Astrocyte of the spinal cord (primary cell): ENCODE measurements at places on chromosomes 1 and 21.

DNA sequence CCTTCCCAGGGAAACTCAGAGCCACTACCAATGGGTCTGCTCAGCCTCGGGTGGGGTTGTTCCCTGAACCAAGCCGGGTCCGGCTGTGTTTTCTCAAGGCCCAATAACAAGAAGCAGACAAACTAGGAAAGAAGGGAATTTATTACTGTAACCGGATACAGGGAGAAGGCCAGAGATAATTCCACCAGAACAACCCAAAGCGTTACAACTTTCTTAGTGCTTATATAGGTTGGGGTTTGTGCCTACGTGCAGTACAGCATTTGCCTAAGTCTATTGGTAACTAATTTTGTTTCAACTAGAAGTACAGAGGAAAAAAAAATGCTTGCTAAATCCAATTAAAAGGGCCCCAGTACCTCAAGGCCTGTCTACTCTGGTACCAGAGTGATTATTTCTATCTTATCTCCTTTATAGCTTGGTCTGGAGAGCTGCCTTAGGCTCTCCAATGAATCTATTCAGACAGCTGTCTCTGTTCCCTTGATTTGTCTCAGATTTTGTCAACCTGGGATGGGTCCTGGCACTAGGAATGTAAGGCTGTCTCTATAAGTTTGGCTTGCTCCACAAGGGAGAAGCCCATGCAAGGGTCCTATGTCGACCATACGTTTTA, 57.3 kb upstream of the CCDC190 start:
- DNase-seq: no peak

DNA sequence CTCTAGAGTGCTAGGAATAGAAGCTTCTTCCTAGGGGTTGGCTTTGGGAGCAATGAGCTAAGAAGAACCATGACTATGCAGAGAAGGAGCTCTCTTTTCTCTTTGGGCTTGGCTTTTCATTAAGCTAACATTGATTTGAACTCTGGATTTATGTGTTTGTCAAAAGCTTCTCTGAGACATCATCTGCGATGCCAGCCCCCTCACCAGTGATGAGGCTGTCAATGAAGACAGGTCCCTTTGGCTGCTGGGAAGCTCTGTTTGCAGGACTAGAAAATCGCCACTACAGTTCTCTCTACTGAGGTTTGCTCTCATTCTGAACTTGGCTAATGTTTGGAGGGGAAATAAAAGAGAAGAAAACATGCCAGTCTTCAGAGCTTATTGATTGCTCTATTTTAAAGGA, 185.0 kb downstream of the PCP4 start:
- DNase-seq: no peak

GRCh38 chr21:29419422-29419821, 120.7 kb downstream of the BACH1 start:
- no peak for DNase-seq

GRCh38 chr1:94541246-94542087, at the start of gene F3:
F3 (minus strand) TSS chr1:94541759; CDS start chr1:94541636, 123 bp downstream.
- peak; percentile 88 for DNase-seq

DNA sequence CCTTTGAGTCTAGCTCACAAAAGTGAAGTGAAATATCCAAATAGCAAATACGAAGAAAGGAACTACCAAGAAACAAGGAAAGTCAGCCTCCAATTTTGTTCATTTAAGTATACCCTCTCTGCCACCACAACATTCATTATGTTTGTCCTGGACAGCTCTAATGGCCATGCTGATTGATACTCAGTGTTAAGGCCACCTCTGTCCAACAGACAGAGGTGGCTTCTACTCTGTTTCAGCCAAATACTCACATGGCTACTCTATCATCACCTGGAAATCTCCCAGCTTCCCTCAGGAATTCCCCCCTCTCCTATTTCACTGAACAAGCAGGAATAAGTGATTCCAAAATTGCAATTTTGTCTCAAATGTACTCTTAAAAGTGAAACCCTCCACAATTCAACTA, 10.7 kb downstream of the APP start:
- DNase-seq: no peak

DNA sequence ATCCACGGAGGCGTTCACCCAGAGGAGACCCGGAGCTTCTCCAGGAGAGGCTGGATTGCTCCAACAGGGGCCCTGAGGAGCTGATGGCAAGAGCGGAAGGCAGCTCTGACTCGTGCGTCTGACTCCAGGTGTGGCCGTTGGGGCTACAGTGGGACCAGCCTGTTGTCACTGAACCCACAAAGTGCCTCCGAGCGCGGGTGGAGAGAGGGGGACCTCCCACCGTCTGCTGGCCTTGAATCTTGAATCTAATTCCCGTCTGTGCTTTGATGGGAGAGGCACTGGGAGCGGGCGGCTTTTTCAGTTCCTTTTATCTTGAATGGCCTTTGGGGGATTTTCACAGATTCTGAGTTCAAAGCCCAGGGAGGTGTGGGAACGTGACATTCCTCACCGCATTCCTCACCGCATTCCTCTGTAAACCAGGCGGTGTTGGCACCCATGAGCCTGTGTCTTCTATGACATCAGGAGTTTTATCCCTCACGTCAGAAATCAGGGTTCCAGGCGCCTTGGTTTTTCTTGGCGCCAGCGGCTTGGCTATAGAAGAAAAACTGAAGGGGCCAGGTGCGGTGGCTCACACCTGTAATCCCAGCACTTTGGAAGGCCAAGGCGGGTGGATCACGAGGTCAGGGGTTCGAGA, 39.2 kb upstream of the COL18A1 start:
- DNase-seq: peak; percentile 73

- DNase-seq: no peak
Observed at GRCh38 chr1:206501881-206502280, 5.5 kb upstream of the RASSF5 start.

GRCh38 chr1:119632841-119633240, 15.2 kb downstream of the ZNF697 start:
- DNase-seq: no peak

DNA sequence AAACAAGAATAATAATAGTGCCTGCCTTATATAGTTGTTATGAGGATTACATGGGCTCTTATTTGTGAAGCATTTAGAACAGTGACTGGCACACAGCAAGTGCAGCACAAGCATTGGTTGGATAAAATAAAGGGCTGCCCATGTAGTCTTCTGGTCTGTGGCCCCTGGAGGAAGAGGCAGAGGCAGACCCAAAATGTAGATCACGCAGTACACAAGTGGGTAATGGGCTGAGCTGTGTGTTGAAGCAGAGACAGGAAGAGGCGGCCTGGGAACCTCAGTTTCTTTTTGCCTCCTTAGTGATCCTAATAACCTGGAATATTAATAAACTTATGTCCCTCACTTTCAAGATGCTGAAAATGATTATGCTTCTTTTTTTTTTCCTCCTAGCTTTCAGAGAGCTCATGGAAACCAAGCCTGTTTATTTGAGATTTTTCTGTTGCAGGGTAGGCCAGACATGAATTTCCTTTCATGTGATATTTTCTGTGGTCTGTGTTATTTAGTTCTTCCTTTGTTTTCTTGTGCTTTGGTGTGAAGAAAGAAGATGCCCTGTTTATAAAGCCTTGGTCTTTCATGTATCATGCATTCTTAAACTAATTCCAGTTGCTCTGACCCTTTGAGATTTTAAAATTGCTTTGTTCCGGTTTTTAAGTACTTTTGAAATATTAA, 42.5 kb downstream of the LRRC8D start:
- DNase-seq: no peak

- no peak for DNase-seq
Observed at GRCh38 chr21:31356440-31356839, 12.4 kb upstream of the TIAM1 start.

- peak; percentile 80 for DNase-seq
Observed at GRCh38 chr1:230123280-230124185, 56.5 kb downstream of the GALNT2 start.

- no peak for DNase-seq
Observed at GRCh38 chr21:35294231-35294898, 245.3 kb upstream of the RUNX1 start.

- DNase-seq: no peak
Observed at GRCh38 chr21:42666023-42666747, 12.8 kb downstream of the PDE9A start.

GRCh38 chr1:201511396-201511940, 4.5 kb upstream of the CSRP1 start:
- peak; percentile 13 for DNase-seq

GRCh38 chr1:8023287-8023994, 2.7 kb downstream of the ERRFI1 start:
- DNase-seq: no peak

DNA sequence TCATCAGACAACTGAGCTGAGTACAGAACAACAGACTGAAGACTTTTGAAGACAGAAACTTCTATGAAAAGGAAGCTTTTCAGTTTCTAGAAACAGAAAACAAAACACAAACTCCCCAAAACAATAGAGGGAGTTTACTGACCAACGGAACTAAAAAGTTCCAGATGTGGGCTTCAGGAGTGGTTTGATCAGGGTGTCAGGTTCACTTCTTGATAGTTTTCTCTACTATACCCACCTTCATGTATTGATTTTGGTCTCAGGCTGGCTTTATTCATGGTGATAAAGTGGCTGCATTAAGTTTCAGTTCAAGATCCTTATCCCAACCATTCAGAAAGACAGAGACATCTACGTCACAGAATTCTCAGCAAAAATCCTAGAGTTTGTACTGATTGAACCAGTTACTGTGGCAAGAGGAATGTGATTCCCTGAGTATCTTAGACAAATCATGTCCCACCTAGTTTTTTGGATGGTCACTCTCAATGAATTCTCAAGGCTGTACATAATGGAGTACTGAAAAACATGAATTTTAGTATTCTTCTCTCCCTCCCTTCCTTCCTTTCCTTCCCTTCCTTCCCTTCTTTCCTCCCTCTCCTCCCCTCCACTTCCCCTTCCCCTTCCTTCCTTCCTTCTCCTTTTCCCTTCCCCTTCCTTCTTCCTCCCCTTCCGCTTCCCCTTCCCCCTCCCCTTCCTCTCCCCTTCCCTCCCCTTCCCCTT, 680.5 kb downstream of the PTPRU start:
- no peak for DNase-seq

- no peak for DNase-seq
Observed at GRCh38 chr1:231869364-231869763, 242.8 kb downstream of the DISC1 start.

DNA sequence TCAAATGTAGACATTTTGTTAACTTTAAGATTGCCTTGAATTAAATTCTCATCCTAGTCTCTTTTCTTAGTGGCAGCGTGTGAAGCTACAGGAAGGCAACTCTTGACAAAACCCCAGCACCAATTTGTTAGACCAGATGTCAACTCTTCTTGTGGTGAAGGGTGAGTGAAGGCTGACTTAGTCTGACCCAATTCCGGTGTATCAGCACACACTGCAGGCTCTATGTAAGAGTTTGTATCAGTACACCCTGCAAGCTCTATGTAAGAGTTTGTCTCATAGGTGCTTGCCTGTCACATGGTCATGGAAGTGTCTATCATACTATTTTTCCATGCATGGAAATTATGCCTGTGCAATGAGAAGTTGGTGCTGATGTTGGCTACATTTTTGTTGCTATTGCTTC, 16.8 kb downstream of the CR2 start:
- no peak for DNase-seq

DNA sequence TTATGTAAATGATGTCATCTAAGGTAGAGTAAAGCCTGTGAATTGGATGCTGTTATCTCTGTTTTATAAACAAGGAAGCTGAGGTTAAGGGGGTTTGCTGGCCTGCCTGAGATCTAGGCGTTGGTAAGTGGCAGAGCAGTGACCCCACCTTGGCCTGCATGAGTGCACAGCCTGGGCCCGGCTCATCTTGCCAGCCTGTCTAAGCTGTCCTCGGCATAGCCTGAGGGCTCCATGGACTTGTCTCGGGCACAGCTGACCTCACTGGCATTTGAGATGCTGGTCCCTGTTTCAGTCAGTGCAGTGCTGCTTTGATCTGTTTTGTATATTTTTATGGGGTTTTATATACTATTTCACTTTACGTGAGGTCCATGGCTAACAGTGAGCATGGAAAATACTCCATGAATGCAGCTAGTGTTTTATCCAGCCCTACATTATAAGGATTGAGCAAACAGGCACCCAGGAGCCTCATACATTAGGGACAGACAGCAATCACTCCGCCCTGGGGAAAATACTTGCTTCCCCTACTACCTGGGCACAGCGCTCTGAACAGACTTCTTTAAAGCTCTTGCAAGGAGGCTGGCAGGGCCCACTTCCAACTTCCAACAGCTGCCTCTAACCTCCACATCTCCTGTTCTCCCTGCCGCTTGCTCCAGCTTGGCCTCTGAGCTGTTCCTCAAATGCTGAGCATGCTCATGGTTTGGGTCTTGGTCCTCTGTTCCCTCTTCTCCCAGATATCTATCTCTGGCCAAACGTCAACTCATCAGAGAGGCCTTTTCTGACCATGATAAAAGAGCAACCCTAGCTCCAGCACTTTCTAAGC, 150.6 kb upstream of the HMGB4 start:
- no peak for DNase-seq

DNA sequence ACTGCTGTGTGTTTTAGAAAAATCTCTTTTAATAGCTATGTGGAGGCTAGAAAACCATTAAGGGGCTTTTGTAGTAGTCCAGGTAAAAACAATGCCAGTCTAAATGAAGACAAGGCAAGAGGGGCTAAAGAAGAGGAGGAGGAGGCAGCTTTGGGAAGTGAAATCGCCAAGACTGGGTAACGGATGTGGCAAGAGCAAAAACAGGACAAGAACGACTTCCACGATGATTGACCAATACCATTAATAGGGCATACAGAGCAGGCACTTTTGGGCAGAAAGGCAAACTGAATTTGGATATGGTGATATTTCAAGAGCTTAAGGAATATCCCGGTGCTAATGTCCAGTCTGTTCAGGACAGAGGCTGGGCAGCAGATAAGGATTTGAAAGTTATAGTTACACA, 22.0 kb downstream of the COA6 start:
- no peak for DNase-seq
